Omental fat pad (tissue), 4 donors: ENCODE measurements at places on chromosomes 6 and 20. TPM values are rescaled to one million over a fixed set of nuclear protein-coding genes. Genes with fewer than 3 reads are reported as not detected.

Gene CRIP3
- total RNA-seq, result 0.84 TPM

Gene TRIM31
- total RNA-seq, result not detected

Gene LY86
- 5.4 TPM for total RNA-seq

Gene SLPI
- total RNA-seq, result 205 TPM

Gene AURKA
- 4.1 TPM for total RNA-seq

DNA sequence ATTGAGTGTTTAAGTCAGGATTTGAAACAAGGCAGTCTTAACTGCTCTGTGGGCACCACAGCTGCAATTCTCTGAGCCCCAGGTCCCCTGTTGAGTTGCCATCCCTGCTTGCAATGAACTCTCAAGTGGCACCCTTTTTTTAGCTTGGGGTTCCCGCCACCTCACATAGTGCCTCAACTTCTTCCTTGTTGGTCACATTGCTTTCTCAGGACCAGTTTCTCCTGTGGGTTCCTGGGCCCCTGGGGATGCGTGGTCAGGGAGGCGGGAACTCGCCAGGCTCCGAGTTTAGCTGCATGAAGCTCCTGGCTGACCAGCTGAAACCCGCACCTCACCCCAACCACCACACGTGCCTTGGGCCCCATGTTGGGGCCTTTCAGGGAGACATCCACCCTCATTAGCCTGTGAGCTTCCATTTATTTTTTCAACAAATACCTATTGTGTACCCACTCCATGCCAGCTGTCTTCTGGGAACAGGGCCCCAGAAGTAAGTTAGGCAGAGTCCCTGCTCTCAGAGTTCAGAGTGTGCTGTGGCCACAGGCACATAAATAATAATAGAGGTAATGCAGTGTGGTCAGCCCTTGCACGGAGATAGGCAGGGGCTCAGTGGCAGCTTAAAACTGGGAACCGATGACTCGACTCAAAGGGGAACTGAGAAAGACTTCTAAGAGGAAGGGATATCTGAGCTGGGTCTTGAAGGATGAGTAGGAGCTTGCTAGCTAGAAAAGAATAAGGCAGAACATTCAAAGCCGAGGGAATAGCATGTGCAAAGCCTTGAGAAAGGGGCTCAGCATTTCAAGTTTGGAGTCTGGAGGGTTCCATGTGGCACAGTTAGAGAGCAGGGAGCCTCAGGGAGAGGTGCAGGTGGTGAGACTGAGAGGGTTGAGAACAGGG is 33.9 kb upstream of the FAM83D start:
- no peak for DNase-seq

DNA sequence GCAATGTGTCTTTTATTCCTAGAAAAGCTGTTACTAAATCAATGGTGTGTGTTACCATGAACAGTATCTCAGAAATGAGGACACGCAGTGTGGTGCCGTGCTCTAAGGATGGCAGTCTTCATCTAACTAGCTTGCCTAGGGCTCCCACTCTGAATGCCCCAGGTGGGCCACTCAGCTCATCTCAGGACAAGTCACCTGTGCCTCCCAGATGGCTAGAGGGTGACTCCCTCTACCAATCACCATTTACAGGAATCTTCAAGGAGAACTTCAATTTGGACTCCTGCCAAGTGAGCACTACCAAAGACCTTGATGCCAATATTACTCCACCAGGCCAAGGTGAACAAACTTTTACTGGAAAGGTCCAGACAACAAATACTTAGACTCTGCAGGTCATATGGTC is 202.8 kb upstream of the FOXQ1 start:
- no peak for DNase-seq

DNA sequence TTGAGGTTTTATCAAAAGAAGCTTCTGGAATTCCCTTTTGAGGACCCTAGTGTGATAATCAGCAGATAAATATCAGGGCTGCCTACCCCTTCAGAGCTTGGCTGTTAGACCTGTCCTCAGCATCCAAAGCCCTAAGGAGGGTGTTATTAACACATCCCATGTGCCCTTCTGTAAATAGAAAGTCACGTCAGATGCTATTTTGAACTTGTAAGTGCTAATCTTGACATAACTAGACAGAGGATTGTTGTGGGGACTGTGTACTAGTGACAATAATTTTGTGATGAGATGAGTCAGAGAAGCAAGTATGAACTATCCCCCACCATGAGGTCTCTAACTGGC is 4.9 kb upstream of the LAMA4 start:
- no peak for DNase-seq

- DNase-seq, result no peak
Observed at GRCh38 chr20:61166324-61166723, 85.7 kb upstream of the CDH4 start.

DNA sequence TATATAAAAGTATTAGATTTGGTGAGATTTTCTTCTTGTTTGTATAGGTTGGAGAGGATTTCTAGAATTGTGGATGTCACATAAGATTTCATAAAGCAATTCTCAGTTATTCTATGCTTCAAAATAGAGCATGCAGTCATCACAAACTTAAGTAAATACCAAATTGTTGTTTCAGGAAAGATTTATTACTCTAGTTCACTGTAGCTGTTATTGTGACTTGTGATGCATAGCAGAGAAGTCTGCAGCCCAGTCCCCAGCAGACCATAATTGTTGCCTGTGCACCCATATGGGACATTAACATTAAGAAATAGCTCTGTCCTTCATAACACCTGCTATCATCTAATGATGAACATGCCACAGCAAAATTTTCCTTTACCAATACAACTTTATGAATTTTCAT is 228.0 kb upstream of the FAM83B start:
- DNase-seq, result no peak
